GDM1 (cell line): ENCODE measurements at places on chromosomes 3 and 15.

- no peak for DNase-seq
These were observed 139.3 kb downstream of the SERPINI1 start for GRCh38 chr3:167874671-167875372.

- no peak for DNase-seq
These were observed 254.2 kb downstream of the EBLN2 start for GRCh38 chr3:73315706-73316105.

GRCh38 chr3:35528728-35529127 lies 110.6 kb upstream of the ARPP21 start:
- DNase-seq = no peak

GRCh38 chr15:36626141-36626800 lies 46.8 kb downstream of the CDIN1 start:
- no peak for DNase-seq

DNA sequence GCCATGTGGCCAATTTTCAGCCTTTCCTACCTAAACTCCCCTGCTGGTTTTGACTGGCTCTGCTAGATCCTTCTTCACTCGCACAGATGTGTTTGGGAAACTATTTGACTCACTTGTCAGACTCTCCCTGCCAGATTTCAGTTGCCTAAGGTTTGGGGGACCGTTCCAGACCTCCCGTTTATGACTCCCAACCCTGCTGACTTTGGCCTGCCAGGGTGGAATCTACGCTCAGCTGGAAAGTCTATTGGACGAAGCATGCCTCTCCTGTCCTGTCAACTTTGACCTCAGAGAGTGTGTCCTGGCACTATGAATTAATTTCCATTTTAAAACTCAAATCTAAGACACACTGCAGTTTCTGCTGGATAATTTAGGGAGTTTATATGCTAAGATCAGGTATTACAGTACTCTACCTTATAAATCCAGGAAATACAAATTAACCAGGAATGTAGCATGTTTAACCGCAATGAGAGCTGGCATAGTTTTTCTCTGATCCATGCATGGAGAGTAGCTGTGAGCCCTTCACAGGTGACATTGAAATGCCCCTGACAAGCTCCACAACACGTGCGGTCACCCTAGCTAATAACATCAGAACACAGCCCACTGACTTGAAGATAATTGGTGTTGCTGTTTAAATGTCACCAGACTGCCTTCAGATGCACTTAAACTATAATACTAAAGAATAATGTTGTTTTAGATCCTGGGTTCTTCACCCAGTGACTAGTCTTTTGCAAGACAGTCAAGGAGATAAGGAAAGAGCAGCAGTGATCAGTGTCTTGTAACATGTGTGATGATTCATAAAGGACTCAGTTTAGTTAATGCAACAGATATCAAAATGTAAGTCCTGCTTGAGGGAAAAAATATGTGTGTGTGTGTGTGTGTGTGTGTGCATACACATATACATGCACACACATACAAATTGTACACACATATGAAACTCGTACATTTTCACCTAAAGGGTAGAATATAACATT lies 223.0 kb upstream of the MCTP2 start:
- DNase-seq = no peak

DNA sequence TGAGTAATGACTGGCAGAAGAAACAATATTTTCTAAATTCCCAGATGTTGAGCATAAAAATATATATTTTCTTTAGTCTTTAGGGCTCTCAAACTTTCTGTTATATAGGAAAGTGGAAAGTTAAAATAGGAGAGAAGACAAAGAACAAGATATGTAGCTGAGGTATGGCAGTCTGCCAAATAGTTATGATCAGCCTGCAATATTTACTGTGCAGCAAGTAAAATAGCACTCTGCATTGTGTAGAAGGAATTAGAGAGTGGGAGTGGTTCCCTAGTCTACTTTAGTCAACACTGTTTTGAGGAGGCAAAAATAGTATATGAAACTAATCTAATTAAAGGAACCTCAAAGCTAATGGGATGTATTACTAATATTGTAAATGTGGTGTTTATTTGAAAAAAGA lies 978.1 kb upstream of the ALCAM start:
- DNase-seq = no peak

GRCh38 chr3:137061186-137061585 lies 103.4 kb downstream of the IL20RB start:
- DNase-seq = no peak

GRCh38 chr3:160403796-160404470 lies 4.5 kb downstream of the SMC4 start:
- DNase-seq = no peak

- DNase-seq = peak; percentile 91
These were observed 681 bp upstream of the IL17RE start for GRCh38 chr3:9901967-9902366.

- DNase-seq = no peak
These were observed 55.8 kb downstream of the CDAN1 start for GRCh38 chr15:42681119-42681518.

DNA sequence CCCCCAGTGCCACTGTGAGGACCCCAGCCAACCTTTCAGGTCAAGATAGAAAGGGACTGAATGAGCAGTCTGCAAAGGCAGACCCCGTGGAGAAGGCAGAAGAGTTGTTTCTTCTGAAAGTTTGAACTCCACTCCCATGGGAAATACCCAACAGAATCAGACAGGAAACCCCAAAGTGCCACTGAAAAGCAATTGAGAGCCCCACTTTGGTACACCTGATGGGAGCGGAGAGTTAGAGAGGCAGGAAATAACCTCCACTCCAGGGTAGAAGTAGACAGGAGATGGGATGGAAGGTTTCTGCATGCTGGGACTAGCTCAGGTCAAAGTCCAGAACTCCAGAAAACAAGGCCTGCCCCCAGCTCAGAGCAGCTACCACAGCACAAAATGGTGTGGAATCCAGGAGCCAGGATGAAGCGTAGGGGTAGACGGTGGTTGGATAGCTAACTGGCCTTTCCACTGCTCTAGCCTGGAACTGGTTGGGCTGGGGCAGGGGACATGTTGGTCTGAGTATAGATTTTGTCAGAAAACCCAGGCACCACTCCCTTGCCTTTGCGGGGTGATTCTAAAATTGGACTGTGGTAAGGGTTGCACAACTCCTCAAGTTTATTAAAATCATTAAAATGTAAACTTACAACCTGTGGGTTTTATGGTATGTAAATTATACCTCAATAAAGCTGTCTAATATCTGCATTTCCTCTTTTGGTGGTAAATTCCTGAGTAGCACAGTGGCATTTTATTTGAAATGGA lies 1.9 kb upstream of the RAB43 start:
- no peak for DNase-seq

DNA sequence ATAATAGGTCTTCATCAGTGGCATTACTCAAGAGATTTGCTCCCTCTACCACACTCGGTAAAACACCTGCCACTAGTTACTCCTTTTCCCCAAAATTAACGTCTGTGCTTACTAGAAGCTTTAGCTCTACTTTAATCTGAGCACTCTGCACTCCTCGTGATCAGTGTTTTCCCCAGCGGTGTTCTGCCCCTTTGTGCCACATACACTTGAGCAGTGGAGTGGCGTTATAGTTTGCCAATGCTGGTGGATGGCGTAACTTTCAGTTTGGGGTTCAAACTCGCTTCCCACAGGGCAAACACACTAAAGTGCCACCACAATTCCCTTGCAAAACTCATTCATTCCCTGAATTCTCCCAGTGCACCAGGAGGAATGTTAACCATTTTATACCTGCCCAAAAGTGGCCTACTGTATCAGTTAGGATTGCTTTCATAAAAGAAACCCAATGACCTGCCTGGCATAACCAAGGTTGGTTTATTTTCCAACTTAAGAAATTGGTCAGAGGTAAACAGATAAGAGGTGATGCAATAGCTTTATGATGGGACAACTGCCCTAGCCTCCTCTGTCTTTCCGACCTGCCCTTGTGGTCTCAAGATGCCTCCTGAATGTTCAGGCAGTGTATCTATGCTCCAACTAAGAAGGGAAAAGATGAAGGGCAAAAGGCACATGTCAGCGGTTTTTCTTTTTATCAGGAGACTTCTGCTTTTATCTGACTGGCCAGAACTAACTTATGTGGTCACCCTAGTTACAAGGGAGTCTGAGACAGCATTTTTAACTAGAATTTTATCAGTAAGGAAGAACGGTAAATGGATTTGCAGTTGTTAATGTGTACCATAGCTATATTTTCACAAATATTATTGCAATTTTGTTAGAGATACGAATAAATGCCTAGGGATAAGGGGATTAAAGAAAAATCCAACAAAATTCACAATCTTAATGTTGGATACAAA lies 83.9 kb downstream of the FSIP1 start:
- no peak for DNase-seq

- no peak for DNase-seq
These were observed 16.8 kb downstream of the TMC3 start for GRCh38 chr15:81357180-81357686.

- no peak for DNase-seq
These were observed 35.9 kb downstream of the CEMIP start for GRCh38 chr15:80815106-80815505.

DNA sequence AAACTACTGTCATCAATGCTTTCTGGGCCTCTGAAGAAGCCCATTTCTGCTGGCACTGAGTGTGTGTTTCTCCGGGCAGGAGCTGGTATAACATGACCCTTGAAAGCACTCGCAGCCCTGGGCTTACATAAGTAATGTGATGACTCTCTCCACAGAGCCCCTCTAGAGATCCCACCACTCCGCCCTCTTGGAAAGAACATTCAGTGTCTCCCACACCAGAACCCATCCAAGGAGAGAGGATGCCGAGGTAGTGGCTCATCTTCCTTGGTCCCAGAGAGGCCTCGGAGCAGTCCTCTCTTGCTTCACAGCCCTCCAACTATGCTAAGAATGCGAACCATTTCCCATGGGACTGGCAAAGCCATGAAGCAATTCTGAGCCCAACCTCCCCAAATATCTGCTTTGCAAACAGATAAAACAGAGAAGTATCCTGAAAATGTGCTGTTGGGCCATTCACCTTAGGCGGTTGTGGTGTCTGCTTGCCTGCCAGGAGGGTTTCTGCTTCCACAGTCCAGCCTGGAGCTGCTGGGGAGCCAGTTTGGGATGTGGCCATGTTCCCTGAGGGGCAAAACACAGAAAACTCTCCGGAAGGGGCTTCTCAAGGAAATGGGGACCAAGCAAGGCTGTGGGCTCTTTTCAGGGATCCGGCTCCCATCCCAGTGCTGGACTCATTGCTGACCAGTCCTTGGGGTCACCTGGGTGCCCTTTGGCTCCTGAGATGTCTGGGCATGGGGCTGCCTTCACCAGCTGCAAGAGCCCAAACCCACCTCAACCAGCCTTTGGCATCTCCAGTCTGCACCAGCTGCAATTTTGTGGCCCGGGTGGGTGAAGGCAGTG lies 47.3 kb downstream of the AMOTL2 start:
- DNase-seq = no peak

DNA sequence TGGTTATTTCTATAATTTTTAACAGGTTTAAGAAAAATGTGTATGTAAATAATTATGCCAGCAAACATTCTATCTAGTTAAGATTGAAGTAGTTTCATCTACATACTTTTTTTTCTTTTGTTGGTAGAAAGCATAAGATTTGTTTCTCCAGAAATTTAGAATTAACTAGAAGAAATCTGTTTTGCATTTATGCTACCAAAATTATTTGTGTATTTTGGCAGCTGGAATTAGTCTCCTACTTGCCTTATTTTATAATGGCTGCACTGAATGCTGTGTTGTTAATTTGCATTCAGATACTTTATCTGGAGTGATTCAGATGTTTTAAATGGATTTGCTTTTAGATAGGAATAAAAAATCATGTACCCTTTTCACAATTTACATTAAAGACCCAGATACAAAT lies 100.2 kb upstream of the NAALADL2 start:
- no peak for DNase-seq

- DNase-seq = no peak
These were observed 628.4 kb upstream of the ALCAM start for GRCh38 chr3:104738271-104738670.

GRCh38 chr3:174822320-174822719 lies 36.8 kb upstream of the NAALADL2 start:
- no peak for DNase-seq

DNA sequence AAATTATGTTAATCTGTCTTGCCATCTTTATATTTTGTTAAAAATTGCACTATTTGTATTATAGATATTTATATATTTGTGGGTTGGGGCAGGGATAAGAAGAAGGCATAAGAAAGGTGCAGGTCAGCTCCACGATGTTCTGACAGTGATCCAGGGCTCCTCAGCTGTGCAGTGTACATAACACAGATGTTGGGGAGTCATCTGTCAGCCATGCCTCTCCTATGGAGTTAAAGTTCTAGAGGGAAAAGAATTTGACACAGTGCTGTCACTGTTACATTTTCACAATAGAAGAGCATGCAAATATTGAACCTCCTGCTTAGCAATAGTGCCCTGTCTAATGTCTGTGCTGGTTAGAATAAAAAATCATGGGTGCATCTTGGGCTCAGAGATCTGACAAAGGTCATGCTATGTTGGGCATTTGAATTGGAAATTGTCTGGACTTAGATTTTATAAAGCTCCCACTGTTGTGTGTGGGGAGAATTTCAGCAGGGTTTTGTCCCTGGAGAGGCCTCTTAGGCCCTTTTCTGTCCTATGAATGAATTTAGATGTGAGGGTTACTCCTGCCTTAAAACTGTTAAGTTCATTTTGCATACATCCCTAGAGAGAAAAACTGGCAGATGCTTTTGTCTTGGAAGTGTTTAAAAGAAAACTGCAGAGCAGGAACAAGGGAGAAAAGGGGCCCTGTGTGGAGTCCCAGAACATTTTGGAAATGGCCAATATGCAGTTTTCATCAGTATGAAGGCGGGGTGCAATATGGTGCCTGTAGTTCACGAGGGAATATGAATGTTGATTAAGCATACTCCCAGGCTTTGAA lies 20.4 kb downstream of the CDIN1 start:
- no peak for DNase-seq

- DNase-seq = no peak
These were observed 46.2 kb downstream of the RGMA start for GRCh38 chr15:93042691-93043378.

DNA sequence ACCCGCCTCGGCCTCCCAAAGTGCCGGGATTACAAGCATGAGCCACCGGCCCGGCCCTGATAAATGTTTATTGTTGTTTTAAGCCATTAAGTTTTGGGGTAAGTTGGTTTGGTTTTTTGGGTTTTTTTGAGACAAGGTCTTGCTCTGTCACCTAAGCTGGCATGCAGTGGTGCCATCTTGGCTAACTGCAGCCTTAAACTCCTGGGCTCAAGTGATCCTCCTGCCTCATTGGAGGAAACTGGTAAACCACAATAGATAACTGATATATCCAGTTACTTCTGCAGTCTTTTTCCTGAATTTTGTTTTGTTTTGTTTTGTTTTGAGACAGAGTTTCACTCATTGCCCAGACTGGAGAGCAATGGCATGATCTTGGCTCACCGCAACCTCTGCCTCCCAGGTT lies 4.2 kb downstream of the SLC25A20 start:
- no peak for DNase-seq
